A673 (cell line): ENCODE measurements at places on chromosomes 1 and 21. TPM values are rescaled to one million over a fixed set of nuclear protein-coding genes. Genes with fewer than 3 reads are reported as not detected.

DNA sequence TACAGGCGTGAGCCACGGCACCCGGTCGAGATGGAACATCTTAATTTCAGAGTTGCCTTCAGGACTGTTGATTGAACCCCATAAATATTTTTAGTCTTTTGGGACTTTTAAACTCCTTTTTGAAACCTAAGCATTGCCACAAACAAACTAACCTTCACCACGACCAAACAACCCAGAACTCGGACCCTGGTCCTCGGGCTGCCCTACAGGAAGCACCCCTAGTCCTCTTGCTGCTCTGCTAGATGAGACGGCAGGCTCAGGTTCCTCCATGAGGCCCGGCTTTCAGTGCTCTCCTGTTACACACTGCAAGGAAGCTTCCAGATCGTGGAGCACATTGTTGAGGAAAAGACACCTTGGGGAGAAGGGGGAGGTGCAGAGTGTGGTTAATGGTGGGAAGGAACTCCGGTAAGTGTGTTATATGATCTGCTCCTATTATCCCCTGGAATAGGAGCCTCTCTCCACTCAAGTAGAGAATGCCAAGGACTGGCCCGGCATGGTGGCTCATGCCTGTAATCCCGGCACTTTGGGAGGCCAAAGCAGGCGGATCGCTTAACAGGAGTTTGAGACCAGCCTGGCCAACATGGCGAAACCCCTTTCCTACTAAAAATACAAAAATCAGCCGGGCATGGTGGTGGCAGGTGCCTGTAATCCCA is 5.7 kb downstream of the EPHX1 start:
- DNase-seq: no peak

DNA sequence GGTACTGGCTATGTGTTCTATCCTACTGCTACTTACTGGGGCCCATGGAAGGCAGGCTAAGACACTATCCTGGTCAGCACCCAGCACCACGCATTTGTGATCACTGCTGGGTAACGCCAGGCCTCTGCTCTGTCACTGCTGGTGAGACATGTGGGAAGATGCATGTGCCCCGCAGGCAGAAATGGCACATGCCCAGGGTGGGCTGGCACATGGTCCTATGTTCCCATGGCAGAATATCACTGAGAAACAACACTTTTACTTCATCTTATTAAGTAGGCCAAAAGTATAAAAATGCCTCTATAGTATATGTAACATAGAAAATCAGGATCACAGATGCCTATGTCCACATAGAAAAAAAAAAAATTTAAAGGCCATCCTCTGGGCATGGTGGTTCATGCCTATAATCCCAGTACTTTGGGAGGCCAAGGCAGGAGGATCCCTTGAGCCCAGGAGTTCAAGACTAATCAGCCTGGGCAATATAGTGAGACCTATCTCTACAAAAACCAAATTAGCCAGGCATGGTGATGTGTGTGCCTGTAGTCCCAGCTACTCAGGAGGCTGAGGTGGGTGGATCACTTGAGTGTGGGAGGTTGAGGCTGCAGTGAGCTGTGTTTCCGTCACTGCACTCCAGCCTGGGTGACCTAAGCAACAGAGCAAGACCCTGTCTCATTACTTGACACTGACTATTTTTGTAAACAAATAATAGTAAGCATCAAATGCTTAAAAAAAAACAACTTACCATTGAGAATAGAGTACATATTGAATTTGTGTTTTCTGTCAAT is 11.5 kb downstream of the DDX59 start:
- no peak for DNase-seq

DNA sequence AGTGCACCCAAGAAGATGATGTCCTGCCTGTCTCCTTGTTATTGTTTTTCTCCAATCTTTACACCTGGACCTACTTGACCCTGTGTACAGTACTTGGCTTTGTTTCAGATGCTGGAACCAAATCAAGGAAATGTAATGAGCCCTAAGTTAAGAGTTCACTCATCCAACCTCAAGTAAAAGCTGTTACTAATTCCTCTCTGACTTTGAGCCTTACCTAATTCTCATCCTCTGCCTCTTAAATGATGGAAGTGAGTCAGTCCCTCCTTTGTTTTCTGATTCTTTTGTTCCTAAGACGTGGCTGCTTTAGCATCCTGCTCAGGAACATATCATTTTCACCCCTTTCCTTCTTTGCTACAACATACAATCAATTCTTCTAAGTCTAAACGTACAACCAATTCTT is 15.3 kb upstream of the PLA2G4A start:
- no peak for DNase-seq

DNA sequence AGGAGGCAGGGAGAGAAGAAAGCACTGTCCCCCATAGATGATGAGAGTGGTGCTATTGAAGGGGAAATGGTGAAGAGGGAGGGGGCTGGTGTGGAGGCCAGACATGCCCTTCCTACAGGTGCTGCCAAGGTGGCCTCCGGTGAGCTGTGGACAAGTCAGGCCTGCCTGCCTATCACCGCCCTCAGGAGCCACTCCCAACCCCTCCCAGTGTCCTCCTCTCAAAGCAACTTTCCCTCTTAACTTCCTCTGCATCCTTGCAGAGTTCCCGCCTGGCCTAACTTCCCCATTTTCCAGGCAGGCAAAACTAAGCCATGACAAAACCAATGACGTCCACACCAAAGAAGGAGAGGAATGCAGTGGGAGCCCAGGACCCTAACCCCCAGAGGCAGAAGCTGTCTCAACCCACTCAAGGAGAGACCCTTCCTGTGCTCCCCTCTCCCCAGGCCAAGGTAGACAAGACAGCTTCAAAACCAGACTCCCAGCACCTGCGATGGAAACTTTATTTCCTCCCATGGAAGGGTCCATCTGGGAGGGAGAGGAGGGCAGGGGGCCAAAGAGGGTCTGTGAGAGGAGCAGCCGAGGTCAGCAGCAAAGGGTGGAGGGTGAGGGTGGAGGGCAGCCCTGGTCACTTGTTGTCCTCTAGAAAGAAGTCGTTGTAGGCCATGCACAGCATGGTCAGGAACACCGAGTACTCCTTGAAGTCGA is 1.0 kb upstream of the S100A6 start:
- DNase-seq: no peak

- DNase-seq: no peak
Observed at GRCh38 chr1:226637147-226637935, 88.8 kb downstream of the STUM start.

Gene CTSS
- total RNA-seq: 3.5 and 5.4 TPM in 2 replicates

- no peak for DNase-seq
Observed at GRCh38 chr1:29682919-29683295, 446.6 kb downstream of the PTPRU start.
